Left renal cortex interstitium (tissue), 4 donors: ENCODE measurements at places on chromosomes 12 and 14. TPM values are rescaled to one million over a fixed set of nuclear protein-coding genes. Genes with fewer than 3 reads are reported as not detected.

DNA sequence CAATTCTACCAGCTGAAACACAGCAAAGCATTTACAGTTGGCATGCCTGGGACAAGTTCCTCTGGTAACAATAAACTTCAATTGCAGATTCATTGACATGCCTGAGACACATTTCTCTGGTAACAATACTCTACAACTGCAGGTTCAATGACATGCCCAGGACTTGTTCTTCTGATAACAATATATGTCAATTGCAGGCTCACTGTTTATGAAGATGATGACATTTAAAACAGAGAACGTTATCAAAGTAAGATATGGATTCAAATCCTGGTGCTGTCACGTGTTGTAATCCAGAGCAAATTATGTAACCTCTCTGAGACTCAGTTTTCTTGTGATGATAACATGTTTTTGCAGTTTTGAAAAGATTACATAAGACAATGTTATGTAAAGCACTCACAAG lies 20.5 kb downstream of the KITLG start:
- no peak for DNase-seq

Gene FGF6
- polyA plus RNA-seq = not detected

DNA sequence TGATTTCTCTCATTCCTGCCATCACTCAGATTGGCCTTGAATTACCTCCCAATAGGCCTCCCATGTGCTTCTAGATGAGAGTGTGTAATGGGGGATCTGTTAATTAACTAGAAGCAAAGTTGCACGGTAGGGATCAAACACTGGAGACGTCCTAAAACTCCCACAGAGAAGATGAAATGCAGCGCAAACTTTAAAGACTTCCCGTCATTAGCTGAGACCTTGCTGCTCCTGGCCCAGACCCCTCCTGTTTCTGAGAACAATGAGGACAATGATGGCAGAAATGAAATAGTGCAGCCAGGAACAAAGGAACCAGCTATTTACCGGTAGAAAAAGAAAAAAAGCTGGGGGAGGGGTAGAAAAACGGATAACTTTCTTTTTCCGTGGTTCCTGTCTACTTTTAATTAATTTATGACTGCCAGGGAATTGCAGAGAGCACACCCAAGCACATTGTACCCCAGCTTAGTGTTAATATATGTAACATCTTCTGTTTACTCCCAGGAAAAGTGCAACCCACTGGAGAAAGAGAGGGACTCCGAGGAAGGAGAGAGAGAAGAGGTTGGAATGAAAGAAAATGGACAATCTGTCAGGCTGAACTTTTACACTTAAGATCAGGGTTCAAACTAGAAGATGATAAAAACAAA lies 280.7 kb upstream of the SOX5 start:
- no peak for DNase-seq

- no peak for DNase-seq
Measured at GRCh38 chr12:29149691-29150281, 708 bp downstream of the FAR2 start.

GRCh38 chr12:2644683-2645405 lies 149.9 kb upstream of the FKBP4 start:
- no peak for DNase-seq

Gene CLEC7A
- 2.6 TPM for polyA plus RNA-seq

Gene AMIGO2
- 46.0 TPM for polyA plus RNA-seq

Gene PZP
- 0.55 TPM for polyA plus RNA-seq

GRCh38 chr14:80809663-80810062 lies 131.9 kb downstream of the CEP128 start:
- DNase-seq = no peak

DNA sequence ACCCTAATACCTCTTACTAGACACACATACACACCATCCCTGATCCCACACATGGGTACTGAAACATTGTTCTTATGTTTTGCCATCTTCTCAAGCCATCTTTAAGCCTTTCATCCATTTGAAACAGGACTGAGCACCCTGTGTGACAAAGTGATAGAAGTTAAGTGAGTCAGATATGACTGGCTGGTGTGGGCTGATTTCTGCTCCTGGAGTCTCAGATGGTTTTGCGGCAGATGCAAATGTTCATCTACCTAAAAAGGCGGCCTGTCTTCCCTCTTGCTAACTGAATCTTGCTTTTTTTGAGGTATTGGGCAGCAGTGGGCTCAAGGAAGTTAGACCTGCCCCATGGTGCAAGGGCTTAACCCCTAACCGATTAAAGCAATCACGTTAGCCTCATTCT lies 30.4 kb upstream of the PKP2 start:
- no peak for DNase-seq

DNA sequence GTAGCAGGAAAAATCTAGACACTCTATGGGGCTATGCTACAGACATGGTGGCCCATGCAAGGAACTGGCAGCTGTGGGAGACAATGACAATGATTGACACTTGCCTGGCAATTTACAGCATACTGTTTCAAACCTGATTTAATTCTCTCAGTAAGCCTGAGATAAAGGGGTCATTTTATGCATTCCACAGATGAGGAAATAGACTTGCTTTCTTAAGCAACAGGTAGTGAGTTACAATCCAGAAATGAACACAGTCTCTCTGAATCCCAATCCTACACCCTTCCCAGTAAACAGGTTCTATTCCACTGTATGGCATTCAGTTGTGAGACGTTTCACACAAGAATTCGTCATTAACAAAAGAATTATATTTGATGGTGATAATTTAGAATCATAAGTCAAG lies 15.5 kb upstream of the PCNX1 start:
- DNase-seq = no peak

- no peak for DNase-seq
Measured at GRCh38 chr14:86221000-86221399, 691.1 kb downstream of the FLRT2 start.
